ENCODE measurements at places on chromosomes 3 and 15.

- no peak for DNase-seq
Observed at GRCh38 chr15:65666257-65666656, 44.5 kb downstream of the SLC24A1 start.

DNA sequence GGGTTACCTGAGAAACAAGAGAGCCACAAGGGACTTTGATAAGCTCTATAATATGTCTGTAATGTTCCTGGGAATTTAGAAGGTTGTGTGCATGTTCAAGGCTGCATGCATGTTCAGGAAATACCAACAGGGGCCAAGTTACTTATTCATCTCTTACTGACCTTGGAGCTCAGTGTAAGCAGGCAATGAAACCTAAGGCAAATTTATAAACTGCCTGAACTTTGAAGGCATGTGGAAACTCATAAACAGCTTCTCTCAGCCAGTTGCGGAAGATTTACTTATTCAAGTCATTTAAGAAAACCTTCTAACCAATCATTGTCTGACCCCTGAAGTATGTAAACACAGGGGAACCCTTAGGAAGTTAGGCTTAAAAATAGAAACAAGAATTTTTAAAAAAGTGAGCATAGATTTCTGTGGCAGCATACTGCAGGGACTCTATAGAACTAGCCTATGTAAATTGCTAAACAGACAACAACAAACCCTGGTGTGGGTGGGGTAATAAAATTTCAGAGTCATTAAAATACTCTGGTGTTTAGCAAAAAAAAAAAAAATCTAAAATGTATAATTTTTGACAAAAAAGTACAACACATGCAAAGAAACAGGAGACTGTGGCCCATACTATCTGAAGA lies 57.2 kb downstream of the SLC15A2 start:
- DNase-seq, result no peak

DNA sequence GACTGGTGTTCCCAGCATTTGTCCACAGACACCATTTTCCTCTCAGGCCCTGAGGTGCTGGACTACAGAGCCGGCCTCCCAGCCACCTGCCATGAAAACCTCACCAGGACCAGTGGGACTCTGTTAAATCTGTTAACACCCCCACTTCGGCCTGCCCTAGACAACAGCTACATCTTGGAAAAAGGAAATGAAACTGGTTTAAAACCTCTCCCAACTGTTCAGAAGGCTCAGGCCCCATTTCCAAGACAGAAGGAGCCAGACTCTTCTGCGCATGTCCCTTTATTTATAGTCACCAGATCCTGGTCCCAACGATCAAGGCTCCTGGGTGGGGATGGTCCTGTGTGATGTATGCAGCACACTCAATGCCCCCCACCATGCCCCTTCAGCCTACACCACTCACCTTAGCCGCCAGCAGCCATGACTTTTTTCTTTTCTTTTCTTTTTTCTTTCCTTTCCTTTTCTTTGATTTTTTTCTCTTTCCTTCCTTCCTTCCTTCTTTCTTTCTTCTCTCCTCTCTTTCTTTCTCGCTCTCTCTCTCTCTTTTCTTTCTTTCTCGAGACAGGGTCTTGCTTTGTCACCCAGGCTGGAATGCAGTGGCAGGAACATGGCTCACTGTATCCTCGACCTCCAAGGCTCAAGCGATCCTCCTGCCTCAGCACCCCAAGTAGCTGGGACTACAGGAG lies 25.5 kb upstream of the FLNB start:
- DNase-seq, result no peak

- no peak for DNase-seq
Observed at GRCh38 chr15:55284426-55284825, 5.2 kb downstream of the RAB27A start.

DNA sequence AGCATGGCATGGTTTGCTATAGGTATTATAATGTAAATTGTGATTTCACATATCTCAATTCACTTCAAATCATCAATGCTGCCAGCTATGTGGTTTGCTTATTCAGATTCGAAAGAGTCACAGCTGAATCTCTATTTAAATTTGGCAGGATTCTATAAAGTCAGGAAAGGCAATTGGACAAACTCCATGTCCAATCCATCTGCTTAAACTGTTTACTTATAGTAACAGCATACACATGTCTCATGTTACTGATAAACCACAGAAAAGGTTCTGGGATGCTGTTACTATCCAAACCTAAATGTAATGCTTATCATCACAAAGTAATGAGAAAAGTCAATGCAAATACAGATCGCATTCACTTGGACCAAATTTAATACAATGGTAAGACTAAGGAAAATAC lies 229.7 kb downstream of the ISL2 start:
- DNase-seq, result no peak

GRCh38 chr3:31407665-31408064 lies 125.1 kb upstream of the STT3B start:
- DNase-seq, result no peak

GRCh38 chr3:129599607-129600006 lies 6.9 kb downstream of the PLXND1 start:
- DNase-seq, result peak; percentile 85

- no peak for DNase-seq
Observed at GRCh38 chr3:29747991-29748390, 467.1 kb downstream of the RBMS3 start.

GRCh38 chr15:100250176-100250800 lies 91.5 kb downstream of the ADAMTS17 start:
- no peak for DNase-seq

DNA sequence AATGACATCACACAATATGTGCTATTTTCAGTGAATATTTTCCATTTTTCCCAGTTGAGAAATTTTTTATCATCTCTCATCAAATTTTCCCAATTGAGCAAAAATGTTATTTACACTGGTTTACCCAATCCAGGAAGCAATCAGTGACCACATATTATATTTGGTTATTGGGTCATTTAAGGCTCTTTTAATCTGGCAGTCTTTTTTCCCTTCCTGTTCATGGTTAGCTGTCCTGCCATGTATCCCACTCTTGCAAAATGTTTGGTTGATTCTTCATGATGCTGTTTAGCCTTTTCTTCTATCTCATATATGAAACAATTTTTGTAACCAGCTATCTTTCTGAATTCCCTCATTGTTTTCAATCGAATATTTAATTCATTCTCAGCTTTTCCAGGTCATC lies 626.0 kb downstream of the RBMS3 start:
- DNase-seq, result no peak

DNA sequence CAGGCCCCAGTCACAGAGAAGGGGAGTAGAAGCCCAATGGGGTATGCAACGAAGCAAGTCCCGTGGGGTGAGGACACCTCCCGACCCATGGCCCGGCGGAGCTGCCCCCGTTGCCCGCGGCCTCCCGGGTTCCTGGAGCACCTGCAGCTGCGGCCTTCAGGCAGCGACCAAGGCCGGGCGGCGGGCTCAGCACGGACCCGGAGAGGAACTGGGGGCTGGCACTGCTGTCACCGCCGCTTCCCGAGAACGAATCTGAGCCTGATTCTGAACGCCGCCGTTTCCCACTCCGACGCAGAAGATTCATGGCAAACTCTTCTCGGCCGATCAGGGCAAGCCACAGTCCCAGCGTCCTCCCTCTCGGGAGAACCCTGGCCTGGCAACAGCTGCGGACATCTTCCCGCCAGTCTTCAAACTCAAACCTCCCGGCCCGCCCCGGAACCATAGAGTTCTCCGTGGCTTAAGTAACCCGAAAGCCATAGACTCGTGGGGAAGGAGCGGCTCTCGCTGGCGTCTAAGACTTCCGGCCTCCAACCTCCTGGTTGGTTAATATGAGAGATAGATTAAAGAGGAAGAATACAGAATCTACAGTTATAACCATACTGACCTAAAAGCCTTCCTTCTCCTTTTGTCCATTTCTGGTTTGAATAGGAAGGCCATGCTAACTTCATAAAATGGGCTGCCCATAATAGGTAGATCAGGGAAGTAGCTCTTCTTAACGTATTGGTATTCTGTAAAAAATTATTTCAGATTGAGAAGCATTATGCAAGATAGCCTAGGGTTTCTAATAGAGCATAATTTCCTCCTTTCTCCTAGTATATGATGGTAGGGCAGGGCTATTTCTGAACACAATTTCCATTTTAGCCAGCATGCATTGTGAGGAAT lies at the start of gene POLQ:
TSS of gene POLQ (minus strand) at position 415 of the 882 bp plus-strand sequence. CDS start at position 304, 111 bp downstream.
- peak; percentile 92 for DNase-seq

- DNase-seq, result no peak
Observed at GRCh38 chr15:48647962-48648361, 2.5 kb upstream of the FBN1 start.

GRCh38 chr15:66833803-66834202 lies 131.8 kb downstream of the SMAD6 start:
- no peak for DNase-seq

DNA sequence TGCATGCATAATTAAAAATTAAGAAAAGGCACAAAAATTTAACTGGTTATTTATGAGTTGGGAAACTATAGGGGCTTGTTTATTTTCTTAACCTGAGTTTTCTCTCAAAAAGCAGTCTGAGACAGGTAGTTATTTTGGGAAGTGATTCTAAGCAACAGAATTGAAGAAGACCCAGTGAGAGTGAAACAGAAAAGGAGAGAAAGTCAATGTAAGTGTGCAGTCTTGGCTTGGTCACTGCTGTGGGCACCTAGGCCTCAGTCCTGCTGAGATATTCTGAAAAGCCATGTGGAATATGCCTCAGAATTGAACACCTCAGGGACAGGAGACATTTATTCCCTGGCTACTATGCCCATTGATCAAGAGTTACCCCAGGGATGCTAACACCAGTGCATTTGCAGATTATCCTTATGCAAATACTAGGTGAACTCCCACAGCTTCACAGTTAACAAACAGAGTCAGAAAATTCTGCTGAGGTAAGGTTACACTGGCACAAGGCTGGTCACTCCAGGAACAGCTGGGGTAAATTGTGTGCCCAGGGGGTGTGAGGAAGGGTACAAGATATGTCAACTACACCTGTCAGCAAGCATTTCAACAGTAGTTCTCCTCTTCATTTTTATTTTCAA lies 222.7 kb downstream of the EFHB start:
- DNase-seq, result no peak

- DNase-seq, result no peak
Observed at GRCh38 chr3:192496905-192497587, 230.3 kb downstream of the FGF12 start.
